HCT116 (cell line): ENCODE measurements at places on chromosomes 5 and 9. TPM values are rescaled to one million over a fixed set of nuclear protein-coding genes. Genes with fewer than 3 reads are reported as not detected.

GRCh38 chr5:64207978-64208377 lies 42.3 kb downstream of the RNF180 start:
- no peaks in the 10 kb centered on the region for H3K4me1 ChIP-seq
- H3K4me3 ChIP-seq, result no peak overlapping the region
- DNase-seq, result no peak
- H3K27me3 ChIP-seq, result no peaks in the 10 kb centered on the region

DNA sequence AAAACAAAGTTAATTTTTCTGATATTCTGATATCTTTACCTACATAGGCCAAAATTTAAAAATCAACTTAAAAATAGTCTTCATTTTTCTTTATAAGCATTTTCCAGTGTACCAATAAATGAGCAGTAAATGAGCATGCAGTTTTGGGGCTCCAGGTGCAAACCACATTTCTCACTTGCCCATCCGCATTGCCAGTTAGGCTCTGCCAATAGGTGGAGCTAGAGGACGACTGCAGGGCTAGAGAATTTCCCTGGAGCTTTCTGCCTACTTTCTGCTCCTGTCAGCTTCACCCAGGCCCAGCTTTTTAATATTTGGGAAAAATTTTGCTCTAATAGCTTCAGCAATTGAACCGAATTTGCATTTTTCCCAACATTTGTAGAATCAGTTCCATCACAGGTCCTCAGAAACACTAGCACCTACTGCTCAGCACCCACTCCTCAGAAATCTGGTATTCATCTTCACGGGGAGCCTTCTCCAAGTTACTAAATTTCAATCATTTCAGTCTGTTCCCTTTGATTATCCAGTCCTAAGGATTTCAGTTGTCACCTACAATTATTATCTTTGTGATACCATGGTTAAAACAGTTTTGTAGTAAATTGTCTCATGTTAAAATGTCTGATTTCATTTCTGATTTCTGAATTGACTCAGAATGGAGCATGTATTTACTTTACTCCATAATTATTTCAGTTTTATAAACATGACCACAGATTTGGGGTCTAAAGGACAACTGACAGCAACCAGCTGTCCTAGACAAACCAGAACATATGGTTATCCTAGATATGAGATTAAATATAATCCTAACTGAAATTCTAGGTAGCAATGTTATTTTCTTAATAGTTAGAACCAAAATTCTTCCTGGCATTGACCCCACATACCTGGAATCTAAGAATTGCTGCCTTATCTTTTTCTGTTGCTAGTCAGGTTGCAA lies 104.6 kb upstream of the FAM174A start:
- no peak overlapping the region for H3K27ac ChIP-seq
- DNase-seq, result peak; percentile 23
- no peaks in the 10 kb centered on the region for H3K27me3 ChIP-seq
- no peaks in the 10 kb centered on the region for H3K36me3 ChIP-seq
- no peaks in the 10 kb centered on the region for H3K4me1 ChIP-seq

DNA sequence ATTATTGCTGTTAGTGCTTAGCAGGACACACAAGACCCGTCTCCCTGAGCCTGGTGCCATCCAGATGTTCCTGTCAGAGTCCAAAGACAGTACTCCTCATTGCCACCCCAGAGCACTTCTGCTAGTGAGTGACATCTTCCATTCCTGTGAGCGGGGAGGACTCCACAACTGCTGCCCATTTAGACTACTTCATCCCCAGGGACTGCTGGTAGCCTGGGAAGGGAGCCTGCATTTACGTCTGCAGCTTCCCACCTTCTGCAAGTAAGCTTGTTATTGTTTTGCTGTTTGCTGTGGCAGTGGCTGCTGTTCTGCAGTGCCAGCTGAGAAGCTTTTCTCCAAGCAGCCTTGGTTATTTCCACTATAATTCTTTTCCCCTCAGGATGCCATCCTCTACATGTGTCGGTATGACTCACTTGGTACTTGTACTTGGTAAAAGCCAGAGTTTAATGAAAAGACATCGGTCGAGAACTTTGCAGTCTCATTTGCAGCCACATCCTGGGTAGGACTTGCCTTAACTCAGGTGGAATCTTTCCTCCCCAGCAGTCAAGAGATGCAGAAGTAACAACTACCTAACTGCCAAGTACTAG lies 10.6 kb upstream of the MAP1B start:
- no peak overlapping the region for H3K27ac ChIP-seq
- H3K27me3 ChIP-seq, result no peaks in the 10 kb centered on the region
- H3K36me3 ChIP-seq, result no peaks in the 10 kb centered on the region
- H3K4me3 ChIP-seq, result no peak overlapping the region
- H3K4me1 ChIP-seq, result no peaks in the 10 kb centered on the region

- H3K36me3 ChIP-seq, result no peaks in the 10 kb centered on the region
- no peak for DNase-seq
- H3K4me3 ChIP-seq, result no peak overlapping the region
- H3K27me3 ChIP-seq, result no peaks in the 10 kb centered on the region
Measured at GRCh38 chr9:76007935-76008334, 117.5 kb downstream of the PCSK5 start.

GRCh38 chr9:120366644-120367019 lies 213.3 kb downstream of the CDK5RAP2 start:
- H3K4me3 ChIP-seq, result no peak overlapping the region
- no peaks in the 10 kb centered on the region for H3K27me3 ChIP-seq
- no peak overlapping the region for H3K27ac ChIP-seq
- no peaks in the 10 kb centered on the region for H3K36me3 ChIP-seq

- no peak overlapping the region for H3K4me3 ChIP-seq
- H3K27ac ChIP-seq, result no peak overlapping the region
- H3K36me3 ChIP-seq, result peaks cover 2% of the 10 kb centered on the region; the same call in 1 of the 2 replicates
- no peak for DNase-seq
- H3K27me3 ChIP-seq, result no peaks in the 10 kb centered on the region
Measured at GRCh38 chr5:178223828-178224335, 8.7 kb downstream of the PHYKPL start.

- no peak overlapping the region for H3K4me3 ChIP-seq
- H3K4me1 ChIP-seq, result peaks cover 54% of the 10 kb centered on the region
- H3K36me3 ChIP-seq, result no peaks in the 10 kb centered on the region
- no peak overlapping the region for H3K27ac ChIP-seq
Measured at GRCh38 chr9:131675437-131676022, 64.3 kb downstream of the RAPGEF1 start.

DNA sequence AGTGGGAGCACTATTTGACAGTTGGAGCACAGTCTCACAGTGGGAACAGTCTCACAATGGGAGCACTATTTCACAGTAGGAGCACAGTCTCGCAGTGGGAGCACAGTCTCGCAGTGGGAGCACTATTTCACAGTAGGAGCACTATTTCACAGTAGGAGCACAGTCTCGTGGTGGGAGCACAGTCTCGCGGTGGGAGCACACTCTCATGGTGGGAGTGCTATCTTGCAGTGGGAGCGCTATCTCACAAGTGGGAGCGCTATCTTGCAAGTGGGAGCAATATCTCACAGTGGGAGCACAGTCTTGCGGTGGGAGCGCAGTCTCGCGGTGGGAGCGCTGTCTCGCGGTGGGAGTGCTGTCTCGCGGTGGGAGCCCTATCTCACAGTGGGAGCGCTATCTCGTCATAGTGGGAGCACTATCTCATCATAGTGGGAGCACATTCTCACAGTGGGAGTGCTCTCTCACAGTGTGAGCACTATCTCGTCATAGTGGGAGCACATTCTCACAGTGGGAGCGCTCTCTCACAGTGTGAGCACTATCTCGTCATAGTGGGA lies 56.1 kb downstream of the MED10 start:
- H3K36me3 ChIP-seq, result no peaks in the 10 kb centered on the region
- no peaks in the 10 kb centered on the region for H3K4me1 ChIP-seq
- no peak for DNase-seq
- no peaks in the 10 kb centered on the region; the same call in 1 of the 2 replicates for H3K27me3 ChIP-seq

- no peaks in the 10 kb centered on the region for H3K36me3 ChIP-seq
- H3K27me3 ChIP-seq, result no peaks in the 10 kb centered on the region
- no peak for DNase-seq
- no peaks in the 10 kb centered on the region for H3K4me1 ChIP-seq
- no peak overlapping the region for H3K27ac ChIP-seq
- H3K4me3 ChIP-seq, result no peak overlapping the region
Measured at GRCh38 chr9:129287619-129288305, 109.7 kb upstream of the IER5L start.

- H3K27ac ChIP-seq, result no peak overlapping the region
- no peak overlapping the region for H3K4me3 ChIP-seq
- no peaks in the 10 kb centered on the region for H3K4me1 ChIP-seq
- H3K27me3 ChIP-seq, result no peaks in the 10 kb centered on the region
- H3K36me3 ChIP-seq, result no peaks in the 10 kb centered on the region
Measured at GRCh38 chr5:110865400-110866094, 126.7 kb downstream of the SLC25A46 start.

Gene FKBP15
- 13.8 TPM for total RNA-seq

Gene FAM153A
- not detected for total RNA-seq
